ENCODE measurements at places on chromosomes 2 and 18.
A peak's percentile ranks its signal among the peaks of the same experiment; 100 is the strongest.

GRCh38 chr2:1811258-1811970 is 67.1 kb upstream of the PXDN start:
- DNase-seq, result no peak

- no peak for DNase-seq
Measured at GRCh38 chr2:44487052-44487451, 125.3 kb downstream of the CAMKMT start.

DNA sequence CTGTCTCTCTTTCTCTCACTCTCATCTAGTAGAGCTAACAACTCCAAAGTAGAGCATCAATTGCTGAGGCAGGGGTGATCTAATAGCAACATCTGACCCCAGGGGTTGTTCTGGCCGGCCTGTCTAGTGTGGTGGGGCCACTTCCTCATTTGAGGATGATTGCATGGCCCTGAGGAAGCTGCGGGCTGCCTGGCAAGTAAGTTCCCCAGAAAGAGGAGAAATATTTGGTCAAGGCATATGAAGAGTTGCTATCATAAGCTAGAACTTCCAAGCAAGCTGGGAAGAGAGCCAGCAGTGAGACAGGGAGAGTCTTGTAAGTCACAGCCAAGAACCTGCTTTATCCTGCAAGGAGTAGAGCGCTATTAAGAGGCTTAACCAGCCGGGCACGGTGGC is 50.8 kb upstream of the TMEM87B start:
- DNase-seq, result no peak

GRCh38 chr2:119282146-119282995 is 58.7 kb downstream of the STEAP3 start:
- no peak for DNase-seq

DNA sequence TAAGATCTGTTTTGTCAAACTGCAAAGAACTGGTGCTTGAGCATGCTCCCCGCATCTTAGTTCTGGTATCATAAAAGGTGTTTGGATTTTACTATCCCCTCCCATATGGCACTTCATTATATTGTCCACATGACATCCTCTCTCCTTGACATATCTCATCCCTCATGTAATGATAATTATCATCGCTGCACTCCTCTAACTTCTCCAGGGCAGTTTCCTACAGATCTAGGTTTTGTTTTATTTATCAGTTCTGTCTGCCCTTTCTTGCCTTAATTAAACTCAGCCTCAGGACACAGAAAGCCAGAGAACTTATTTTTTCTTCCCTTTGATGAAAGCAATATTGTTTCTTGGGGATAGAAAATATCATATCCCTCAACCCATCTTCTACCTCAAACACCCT is 129.6 kb upstream of the DDX18 start:
- no peak for DNase-seq

DNA sequence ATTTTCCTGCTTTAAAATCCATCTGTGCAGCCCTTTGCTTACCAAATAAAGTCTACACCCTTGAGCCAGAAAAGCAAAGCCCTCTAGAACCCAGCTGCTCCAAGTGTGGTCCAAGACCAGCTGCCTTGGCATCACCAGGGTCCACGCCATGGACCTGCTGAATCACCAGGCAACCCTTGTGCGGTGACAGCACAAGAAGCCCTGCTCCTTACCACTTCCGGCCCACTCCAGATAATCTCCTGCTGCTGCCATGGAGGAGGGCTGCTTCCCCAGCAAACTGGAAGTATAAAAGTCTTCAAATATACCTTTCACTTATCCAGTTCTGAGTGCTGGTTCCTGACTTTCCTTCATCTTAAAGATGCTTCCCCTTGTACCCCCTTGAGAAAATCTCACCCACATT is 106.0 kb upstream of the PKDCC start:
- no peak for DNase-seq

DNA sequence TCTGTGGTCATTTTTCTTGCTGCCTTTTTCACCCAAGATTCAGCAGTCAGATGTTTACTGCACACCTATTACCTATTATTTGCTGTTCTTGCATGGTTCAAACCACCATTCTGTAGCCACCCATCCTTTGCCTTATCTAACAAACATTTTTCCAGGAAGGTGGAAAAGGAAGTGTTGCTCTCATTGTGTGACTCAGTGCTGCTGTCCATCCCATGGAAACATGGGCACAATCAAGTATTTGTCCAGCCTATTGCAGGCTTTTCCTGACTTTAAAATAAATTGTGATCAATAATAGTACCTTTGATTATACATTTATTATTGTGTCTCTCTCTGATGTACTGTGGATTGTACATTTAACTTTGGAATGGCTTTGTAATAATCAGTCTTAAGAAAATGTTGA is 53.2 kb downstream of the USP14 start:
- DNase-seq, result no peak

- no peak for DNase-seq
Measured at GRCh38 chr2:166000401-166000800, 46.8 kb upstream of the TTC21B start.

GRCh38 chr18:2878656-2879330 is 32.0 kb downstream of the EMILIN2 start:
- peak; percentile 56 for DNase-seq

- DNase-seq, result no peak
Measured at GRCh38 chr2:15940661-15941480, 521 bp downstream of the MYCN start.

GRCh38 chr2:14401873-14402272 is 230.6 kb upstream of the LRATD1 start:
- no peak for DNase-seq

DNA sequence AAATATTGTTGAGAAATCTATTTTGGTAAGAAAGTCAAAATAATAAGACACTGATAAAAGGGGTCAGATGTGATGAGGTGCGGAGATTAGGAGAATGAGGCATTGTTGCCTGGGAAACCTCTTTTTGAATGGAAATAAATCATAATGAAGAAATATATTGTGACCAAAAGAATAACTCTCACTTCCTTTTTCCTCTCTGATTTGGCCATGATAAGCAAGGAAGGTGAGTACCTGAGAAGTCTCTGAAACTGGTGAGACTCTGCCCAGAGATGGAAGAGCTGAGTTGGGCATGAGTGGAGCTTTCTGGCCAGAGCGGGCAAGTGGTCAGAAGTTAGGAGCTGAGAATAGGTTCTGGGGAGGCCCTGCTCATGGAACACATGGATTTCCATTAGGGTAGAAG is 11.8 kb downstream of the LAMA3 start:
- no peak for DNase-seq

DNA sequence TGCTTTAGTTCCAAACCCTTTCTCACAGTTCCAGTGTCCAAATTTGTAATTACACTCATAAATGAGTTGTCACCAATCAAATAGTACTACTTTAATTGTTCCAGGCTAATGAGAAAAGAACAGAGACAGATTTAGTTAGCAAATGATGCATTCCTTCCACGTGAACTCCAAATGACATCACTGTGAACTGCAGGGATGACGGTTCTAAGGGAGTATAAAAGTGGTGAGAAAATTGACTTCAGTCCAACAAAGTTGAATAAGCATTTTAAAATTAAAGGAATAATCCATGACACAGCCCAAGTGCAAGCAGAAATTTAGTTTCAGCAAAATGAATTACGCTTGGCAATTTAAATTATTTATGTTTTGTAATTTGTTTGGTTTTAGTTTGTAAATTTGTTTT is 102.0 kb upstream of the LRATD1 start:
- no peak for DNase-seq

- no peak for DNase-seq
Measured at GRCh38 chr2:85009019-85009618, 38.2 kb downstream of the KCMF1 start.

GRCh38 chr2:234355021-234355720 is 141.7 kb downstream of the ARL4C start:
- DNase-seq, result peak; percentile 55

DNA sequence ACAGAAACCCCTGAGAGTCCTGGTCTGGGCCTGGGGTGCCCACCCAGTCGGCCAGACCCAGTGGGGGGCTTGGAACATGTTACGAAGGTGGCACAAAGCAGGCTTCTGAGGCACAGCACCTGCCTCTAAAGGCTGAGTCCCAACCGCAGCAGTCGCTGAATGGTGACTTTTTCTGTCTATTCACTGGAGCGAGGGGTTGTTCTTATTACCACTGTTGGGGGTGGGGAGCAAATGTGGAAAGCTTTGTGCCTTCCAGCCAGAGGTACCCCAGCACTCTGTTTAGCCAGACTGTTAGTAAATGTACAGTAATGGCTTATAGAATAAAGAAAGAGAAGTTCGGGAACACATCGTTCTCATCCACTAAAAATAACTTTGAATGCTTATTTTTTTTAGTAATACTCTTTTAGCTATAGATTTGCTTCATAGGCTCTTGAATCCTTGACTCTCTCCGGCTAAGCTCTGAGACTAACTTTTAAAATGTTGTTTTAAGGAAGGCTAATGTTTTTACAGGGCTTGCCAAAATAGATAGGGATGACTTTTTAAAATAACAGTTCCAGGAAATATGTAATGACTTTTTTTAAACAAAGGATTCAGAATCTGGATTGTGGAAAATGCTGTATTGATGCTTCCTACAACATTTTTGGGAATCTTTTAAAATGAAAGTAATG is 23.4 kb upstream of the PTPN2 start:
- DNase-seq, result no peak

DNA sequence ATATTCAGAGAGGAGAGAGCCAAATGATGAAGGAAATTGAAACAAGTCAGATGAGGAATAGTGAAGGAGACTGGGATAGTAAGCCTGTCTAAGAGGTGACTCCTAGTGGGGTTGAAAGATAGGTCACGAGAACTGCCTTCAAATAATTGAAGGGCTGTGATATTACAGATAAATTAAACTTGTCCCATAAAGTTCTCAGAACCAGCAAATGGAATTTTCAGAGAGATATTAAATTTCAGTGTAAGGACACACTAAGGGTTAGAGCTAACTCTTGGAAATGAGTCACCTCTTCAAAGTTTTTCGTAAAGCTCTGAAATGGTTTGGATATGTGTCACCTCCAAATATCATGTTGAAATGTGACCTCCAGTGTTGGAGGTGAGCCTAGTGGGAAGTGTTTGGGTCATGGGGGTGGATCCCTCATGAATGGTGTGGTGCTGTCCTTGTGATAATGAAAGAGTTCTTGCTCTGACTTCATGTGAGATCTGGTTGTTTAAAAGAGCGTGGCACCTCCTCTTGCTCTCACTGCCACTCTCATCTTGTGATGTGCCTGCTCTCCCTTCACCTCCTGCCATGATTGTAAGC is 87.3 kb downstream of the BABAM2 start:
- DNase-seq, result no peak

- no peak for DNase-seq
Measured at GRCh38 chr18:10893196-10893595, 256.2 kb downstream of the PIEZO2 start.

GRCh38 chr2:45946023-45946422 is 294.5 kb downstream of the PRKCE start:
- DNase-seq, result no peak

DNA sequence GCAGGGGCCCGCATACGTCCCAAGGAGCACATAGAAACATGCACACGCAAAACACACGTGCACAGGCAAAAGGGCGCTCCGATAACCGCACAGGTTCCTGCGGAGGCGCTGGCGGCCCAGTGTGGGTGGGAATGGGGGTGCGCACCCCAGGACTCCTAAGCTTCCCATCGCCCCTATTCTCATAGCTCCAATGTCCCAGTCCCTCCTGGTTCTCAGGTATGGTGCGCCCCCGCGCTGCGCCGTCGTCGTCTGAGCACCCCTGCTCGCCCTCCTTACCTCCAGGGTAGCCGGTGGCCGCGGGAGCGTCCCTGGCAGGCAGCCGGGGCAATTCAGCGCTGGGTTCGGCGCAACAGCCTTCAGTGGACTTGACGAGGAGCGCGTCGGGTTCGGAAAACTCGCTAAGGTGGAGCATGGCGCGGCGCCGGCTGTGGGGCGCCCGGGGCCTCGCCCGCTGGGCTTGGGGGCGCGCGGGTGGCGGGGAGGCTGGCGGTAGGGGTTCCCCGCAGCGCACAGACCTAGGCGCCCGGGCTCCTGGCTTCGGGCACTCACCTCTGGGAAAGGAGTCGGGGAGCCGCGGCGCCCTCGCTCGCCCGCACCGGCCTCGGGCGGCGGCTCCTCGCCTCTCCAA is 328 bp downstream of the EGR4 start:
- peak; percentile 44 for DNase-seq

GRCh38 chr2:239438368-239438767 is 37.5 kb upstream of the HDAC4 start:
- DNase-seq, result no peak

DNA sequence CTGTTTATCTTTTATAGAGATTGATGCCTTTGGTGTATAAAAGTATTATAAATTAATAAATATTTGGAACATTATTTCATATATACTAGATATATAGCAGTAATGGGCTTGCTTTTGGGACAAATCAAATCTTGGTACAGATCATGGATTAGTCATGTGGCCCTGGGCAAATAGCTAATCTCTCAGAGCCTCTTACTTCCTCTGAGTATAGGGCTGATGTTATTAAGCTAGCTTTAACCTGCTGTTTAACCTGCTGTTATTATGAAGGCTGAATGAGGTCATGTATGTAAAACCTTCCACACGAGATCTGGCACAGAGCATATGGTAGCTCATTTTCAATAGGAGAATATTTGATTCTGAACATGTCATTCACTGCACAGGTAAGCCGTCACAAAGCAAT is 5.7 kb downstream of the ITGB6 start:
- DNase-seq, result no peak

DNA sequence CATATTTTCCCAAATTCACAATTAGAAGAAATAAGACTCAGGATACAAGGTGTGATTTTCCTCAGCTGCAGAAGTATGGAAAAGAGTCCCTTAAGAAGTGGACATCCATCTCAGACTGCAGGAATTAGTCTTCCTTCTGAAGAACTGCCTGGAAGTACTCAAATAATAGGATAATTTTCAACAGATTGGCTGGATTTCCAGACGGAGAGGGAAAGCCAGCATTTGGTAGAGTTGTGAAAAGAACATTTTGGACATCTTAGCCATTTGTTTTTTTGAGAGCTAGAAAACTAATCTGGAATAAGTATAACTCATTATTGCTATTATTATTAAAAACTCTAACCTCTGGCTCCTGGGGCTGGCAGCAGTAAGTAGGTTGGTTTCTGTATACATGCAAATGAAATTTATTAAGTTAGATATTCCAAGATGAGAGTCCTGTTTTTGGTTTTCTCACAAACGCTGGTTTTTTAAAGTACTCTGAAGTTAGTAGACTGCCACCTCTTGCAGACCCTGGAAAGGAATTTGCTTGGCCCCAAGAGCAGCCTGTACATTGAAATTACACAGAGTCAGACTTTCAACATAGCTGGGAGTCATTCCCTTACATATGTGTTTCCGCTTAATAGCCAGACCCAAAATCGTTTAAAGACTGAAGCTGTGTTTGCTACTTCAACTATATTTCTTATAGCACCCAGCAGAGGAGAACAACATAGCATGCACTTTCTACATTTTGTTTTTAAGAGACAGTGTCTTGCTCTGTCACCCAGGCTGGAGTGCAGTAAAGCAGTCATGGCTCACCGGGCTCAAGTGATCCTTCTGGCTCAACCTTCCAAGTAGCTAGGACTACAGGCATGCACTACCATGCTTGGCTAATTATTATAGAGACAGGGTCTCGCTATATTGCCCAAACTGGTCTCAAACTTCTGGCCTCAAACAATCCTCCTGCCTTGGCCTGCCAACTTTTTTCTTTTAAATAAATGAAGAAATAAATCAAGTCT is 142.4 kb downstream of the THADA start:
- no peak for DNase-seq

GRCh38 chr2:30663321-30663720 is 143.9 kb downstream of the CAPN13 start:
- no peak for DNase-seq

GRCh38 chr2:105972246-105972645 is 221.9 kb downstream of the UXS1 start:
- DNase-seq, result no peak

Data from retina (tissue), 1 donor.